ENCODE measurements at places on chromosomes 7 and 10.

GRCh38 chr10:112246-112645, 23.0 kb upstream of the ZMYND11 start:
- peak; percentile 2 for DNase-seq

GRCh38 chr7:50960621-50961310, 178.1 kb upstream of the GRB10 start:
- DNase-seq: no peak

DNA sequence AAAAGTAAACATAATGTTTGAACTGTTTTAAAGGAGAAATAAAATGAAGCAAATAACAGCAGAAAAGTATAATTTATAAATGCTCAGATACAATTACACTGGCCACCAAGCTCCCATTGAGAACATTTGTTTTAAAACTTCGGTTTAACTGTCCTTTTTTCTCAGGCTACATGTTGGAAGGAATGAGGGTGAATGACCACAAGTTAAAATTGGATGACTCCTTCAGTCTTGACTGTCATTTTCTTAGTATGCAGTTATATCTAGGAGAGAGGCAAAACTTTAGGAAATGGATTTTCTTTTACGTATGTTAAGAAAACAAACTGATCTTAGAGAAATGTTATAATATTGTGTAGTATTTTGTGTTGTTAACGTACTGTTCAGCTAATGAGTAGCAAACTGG, 5.0 kb downstream of the TRIM24 start:
- DNase-seq: no peak

DNA sequence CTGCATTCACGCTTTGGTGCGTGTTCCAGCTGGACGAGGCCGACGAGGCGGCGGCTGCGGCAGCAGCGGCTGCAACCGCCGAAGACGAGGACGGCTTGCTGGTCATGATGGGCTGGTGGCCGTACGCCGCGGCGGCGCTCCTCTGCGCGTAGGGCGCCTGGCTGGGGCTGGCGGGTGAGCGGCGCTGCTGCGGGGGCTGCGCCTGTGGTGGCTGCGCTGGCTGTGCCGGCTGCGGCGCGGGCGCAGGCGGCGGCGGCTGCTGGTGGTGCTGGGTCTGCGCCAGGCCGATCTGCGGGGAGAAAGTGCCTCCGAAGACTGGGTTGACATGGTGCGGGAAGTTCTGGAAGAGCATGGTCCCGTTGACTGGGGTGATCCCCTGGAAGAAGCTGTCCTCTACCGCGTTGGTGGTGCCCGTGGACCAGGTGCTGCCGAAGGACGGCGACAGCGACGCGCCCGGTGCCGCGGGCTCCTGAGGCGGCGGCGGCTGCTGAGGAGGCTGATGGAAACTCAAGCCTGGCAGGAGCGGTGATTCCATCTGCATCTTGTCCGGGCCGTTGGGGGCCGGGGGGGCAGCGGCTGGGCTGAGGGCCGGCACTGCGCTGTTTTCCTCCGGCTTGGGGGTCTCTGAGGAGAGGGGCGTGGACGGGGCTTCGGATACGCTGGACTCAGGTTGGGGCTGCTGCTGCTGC, 51.1 kb downstream of the CPEB3 start:
- DNase-seq: peak; percentile 13

DNA sequence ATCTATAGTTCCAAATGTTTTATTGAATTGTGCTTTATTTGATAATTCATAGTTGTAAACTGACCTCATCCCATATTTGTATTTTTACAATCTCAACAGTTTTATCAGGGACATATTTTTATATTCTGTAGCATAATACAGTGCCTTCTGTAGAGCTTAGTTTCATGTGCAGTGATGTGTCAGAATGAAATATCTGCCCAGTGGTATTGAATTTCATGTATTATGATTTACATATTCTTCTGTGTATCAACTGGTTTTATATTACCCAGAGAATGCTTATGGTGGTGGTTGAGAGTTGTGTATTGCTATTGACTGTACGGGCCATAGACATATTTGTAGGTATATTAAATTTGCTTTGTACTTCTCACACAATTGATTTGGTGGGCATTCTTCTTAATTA, 89.9 kb downstream of the KAT6B start:
- no peak for DNase-seq

GRCh38 chr10:24518981-24519597, 204.6 kb downstream of the ARHGAP21 start:
- peak; percentile 57 for DNase-seq

GRCh38 chr7:158834878-158835784, 5.8 kb upstream of the ESYT2 start:
- no peak for DNase-seq

GRCh38 chr7:154743206-154743605, 259.7 kb downstream of the PAXIP1 start:
- no peak for DNase-seq

Measured in brain microvascular endothelial cell (primary cell).